ENCODE measurements at places on chromosomes 4 and X.

GRCh38 chr4:7820031-7820818 lies 119.4 kb downstream of the AFAP1 start:
- no peak for DNase-seq

DNA sequence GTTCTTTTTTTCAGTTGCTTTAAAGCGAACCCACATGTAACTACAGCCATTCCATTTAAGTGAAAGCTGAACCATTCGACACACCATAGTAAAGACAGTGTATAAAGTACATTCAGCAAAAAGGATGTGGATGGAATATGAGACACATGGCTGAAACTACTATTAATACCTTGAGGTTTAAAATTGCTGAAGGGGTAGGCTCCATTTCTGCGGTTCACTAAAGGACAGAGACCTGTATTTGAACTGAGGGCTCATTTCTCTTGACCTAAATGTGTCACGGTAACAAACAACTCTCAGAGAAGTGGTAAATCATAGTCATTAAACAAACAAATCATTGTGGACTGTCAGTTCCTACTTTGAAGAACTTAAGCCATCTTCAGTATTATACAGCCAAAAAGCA lies 1085.6 kb upstream of the TENM3 start:
- DNase-seq = no peak

DNA sequence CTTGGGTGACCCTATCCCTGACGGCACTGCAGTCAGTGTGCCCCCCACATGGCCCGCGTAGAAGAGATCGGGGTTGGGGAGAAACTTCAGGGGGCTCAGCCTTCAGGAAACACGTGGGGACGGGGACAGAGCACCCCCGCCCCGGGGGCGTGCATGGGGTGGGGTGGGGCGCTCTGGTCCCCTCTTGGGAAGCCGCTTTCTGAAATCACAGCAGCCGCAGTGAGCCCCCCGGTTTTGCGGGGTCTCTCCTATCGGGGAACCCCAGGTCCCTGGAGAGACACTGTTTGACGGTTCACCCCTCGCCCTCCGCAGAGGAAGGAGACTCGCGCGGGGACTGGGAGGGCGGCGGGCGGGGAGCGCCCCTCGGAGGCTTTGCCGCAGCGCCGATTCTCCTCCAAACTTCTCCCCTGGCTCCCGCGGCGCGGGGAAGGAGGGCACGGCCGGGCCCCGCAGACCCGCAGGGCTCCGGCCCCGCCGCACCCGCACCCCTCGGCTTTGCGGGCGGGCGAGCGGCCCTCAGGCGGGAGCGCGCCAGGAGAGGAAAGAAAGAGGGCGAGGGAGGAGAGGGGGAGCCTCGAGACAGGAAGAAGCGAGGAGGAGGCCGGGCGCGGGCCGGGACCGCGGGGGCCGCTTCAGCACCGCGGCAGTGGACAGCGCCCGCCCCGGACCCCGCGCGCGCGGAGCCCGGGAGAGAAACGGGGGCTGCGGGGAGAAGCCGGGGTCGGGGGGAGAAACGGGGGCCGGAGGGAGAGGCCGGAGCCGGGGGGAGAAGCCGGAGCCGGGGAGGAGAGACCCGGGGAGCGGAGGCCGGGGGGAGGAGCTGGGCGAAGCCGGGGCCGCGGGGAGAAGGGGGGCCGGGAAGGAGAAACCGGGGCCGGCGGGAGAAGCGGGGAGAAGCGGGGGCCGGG lies 612 bp downstream of the CPLX1 start:
- peak; percentile 91 for DNase-seq

- no peak for DNase-seq
Measured at GRCh38 chr4:10981576-10981975, 297.0 kb upstream of the CLNK start.

GRCh38 chr4:137384476-137384875 lies 147.8 kb downstream of the PCDH18 start:
- no peak for DNase-seq

DNA sequence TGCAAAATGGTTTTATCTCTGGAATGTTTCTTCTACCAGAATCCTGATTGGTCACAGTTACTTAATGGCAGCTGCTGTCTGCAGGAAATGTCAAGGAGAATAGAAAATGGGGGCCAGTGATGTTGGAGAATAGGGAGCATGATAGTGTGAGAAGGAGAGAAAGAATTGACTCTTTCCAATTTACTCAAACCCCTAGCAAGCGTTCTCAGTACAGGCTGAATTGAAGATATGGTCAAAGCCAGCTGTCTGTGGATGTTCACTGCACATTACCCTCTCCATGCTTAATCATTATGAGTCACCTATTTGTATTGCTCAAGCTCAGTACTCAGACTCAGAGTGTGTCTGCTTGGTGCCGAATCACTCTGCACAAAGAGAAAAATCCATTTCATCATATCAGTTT lies 57.8 kb upstream of the FAM47B start:
- DNase-seq = no peak

DNA sequence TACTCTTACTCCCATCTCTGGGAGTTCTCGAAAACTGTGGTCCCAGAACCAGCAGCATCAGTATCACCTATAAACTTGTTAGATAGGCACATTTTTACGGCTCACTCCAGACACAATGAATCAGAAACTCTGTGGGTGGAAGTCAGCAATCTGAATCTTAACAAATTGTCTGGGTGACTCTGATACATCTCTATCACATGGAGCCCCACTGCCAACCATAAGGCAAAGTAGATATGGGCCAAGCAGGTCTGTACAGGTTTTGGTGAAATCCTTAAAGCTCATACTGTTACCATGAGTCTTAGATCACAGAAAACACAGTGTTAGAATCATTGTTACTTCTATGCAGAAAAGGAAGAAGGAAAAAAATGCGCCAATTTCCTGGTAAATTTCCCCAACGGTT lies 122.5 kb upstream of the HCCS start:
- no peak for DNase-seq

- no peak for DNase-seq
Measured at GRCh38 chr4:114384629-114385028, 214.0 kb upstream of the UGT8 start.

- no peak for DNase-seq
Measured at GRCh38 chrX:149541521-149542047, 772 bp downstream of the EOLA1 start.

GRCh38 chr4:80767944-80768343 lies 262.6 kb upstream of the BMP3 start:
- DNase-seq = no peak

DNA sequence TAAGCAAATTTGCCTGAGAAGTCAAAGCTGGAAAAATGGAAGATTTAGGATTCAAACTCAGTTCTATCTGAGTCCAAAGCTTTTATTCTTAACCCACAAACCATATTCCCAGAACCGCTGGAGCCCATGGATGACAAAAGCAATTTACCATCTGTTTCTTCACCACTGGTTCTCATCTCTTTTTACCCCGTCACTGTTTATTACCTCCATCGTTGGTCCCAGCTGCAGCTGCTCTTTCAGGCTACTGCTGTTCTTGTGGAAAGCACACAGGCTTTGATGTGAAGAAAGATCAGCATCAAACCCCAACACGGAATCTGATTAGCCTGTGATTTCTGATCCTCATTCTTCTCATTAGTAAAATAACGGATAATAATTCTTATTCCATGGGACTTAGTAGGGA lies 9.5 kb downstream of the FBXO8 start:
- DNase-seq = no peak

DNA sequence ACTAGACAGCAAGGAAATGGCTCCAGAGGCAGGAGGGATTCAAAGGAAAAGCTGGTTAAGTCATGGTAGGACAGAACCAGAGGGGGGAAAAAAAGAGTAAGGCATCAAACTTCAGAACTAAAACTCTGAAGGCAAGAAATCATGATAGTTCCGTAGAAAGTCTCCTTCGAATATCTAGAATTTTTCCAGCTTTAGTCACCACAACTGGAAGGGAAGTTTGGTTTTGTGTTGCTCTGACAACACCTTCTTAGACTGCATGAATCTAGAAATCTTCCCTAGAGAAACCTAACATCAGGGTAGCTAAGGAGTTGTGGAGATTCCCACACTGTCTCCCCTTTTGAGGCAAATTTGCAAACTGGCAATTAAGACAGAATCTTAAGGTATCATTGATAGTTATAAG lies 33.7 kb downstream of the AMMECR1 start:
- no peak for DNase-seq

DNA sequence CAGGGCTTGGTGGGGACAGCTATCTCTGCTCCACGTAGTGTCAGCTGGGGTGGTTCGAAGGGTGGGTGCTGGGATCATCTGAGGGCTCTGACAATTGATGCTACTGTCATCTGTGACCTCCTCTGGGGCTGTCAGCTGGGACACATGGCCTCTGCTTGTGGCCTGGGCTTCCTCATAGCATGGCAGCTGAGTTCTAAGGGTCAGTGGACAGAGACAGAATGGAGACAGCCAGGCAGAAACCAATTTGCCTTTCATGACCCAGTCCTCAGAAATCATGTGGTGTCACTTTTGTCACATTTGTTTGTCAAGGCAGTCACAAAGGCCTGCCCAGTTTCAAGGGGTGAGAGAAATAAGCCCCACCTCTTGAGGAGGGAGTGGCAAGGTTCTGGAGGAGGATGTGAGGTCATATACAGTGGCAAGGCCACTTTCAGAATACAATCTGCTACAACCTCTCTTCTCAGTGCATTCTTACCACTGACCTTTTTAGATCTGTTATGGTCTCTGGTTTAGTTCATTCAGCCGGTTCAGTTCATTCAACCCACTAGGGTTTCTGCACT lies 103.6 kb upstream of the BCOR start:
- DNase-seq = no peak

- DNase-seq = no peak
Measured at GRCh38 chr4:19380600-19380999, 871.1 kb upstream of the SLIT2 start.

DNA sequence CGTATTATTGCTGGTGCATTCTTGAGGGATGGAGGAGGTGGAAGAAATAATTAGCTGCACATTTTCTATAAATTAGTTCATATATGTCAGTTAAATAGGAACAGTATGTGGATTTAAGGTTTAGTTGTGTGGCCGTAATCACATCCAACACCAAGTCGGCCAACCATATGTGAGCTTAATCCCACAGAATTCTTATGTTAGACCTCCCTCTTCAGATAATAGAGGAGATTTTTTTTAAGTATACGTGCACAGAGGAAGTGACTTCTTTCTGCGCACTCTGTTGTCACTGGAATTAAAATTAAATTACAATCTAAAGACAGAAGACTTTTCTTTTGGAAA lies 2.1 kb downstream of the SEPTIN11 start:
- no peak for DNase-seq

GRCh38 chr4:19721587-19721986 lies 530.1 kb upstream of the SLIT2 start:
- no peak for DNase-seq

- DNase-seq = no peak
Measured at GRCh38 chr4:25320773-25321172, 8.2 kb downstream of the ZCCHC4 start.

GRCh38 chr4:52852711-52853110 lies 9.4 kb upstream of the RASL11B start:
- no peak for DNase-seq

DNA sequence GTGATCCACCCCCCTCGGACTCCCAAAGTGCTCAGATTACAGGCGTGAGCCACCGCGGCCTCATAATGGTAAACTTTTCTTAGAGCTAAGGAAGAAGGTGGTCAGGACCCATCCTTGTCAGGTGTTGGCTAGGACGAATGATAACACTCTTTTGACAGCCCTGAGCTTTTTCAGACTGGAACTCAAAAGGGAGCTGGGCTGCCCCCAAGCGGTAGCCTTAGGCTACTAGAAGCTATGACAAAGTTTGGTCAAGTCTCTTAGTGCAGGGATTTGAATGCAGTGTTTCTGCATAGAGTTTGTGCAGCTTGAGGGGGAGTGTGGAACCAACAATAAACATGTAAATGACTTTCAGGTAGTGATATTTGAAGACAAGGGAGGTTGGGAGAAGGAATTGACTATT lies 11.8 kb upstream of the HSD17B10 start:
- peak; percentile 26 for DNase-seq

- no peak for DNase-seq
Measured at GRCh38 chrX:34893741-34894140, 48.9 kb upstream of the FAM47B start.

DNA sequence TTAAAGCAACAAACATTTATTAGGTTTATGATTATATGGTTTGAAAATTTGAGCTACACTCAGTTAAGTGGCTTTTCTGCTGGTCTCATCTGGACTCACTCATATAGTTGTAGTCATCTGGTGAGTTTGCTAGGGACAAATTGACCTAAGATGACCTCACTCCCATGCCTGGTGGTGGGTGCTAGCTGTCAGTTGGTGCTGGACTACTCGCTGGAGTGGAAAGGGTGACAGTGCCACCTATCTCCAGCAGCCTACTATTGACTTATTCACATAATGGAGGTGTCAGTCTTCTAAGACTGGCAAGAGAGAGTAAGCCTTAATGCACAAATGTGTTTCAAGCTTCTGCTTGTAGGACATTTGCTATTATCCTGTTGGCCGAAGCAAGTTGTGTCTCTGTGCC lies 88.2 kb downstream of the TASL start:
- DNase-seq = peak; percentile 14

DNA sequence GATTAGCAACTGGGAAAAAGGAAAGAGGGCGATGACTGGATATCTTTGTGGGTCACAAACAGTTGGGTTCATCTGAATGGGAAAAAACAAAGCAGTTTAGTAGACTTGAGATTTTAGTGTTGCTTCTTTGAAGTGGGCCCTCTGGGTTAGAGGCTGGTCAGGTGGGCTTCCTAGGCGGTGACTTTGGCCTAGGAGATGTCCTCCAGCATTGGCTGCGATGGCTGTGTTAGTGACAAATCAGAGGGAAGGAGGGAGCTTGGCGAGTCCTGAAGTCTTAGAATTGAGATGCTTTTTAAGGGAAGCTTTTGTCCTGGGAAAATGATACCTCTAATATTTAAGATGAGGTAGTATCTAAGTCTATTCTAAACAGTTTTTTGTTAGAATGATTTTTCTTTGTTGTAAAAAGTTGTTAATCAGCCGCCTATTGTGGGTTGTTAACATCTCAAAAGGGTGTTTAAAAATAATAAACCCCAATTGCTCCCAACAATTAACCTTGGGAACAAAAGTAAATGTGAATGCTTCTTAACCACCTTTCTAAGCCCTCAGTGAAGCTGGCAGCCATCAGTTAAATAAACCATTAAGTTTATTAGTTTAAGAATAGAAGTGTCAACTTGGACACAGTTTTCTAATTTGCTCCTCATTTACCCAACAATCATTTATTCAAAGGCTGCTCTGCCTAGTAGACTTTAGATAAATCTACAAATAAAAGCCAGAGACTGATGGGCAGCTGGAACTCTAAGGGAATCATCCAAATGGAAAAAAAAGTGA lies 31.7 kb downstream of the DLG3 start:
- no peak for DNase-seq

DNA sequence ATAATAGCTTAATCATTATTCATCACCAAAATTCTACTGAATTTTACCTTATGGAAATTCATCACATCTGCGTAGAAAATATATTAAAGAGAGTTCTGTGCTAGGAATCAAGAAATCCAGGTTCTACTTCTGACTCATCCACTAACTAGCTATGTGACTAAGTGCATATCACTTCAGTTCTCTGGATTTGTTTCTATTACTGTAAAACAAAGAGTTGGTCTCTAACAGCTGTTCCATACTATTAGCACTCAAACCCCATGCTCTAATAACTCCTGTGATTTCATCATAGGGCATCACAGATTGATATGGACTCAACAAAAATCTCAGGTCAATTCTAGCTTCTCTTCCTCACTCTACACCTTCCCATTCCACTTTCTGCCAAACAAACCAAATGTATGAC lies 572.0 kb downstream of the INPP4B start:
- DNase-seq = no peak

Data from iPS-NIHi11 (cell line).